Transverse colon (tissue), 4 donors: ENCODE measurements at places on chromosomes 12 and 14. TPM values are rescaled to one million over a fixed set of nuclear protein-coding genes. Genes with fewer than 3 reads are reported as not detected.

DNA sequence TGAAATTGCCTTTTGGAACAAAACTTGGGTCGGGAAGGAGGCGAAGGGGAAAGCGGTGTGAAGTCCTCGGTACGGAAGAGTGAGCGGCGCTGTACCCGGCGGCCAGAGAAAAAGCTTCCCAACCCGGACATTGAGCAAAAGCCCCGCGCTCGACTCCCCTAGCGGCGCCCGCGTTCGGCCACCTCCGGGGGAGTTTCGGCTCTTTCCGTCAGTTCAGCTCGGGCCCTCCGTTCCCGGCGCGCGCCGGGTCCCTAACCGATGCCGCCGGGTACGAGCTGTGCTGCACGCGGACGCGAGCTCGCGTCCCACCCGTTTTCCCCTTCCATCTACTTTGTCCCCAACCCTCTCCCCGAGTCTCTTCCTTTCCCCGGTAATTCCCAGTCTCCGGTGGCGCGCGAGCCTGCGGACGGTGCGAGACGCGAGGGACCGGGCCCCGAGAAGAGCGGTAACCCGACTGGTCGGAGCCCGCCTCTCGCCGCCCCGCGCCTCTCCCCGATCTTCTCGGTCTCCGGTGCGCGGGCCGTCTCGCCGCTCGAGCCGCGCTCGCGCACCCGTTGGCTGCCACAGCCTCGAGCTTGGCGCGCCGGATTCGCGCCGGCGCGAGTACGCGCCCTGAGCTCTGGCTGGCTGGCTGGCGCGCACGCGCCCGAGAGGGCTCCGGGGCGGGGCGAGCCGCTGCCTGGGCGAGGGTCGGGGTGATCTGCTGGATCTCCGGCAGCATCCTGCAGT is 446 bp upstream of the SPATS2 start:
- DNase-seq = peak; percentile 90

DNA sequence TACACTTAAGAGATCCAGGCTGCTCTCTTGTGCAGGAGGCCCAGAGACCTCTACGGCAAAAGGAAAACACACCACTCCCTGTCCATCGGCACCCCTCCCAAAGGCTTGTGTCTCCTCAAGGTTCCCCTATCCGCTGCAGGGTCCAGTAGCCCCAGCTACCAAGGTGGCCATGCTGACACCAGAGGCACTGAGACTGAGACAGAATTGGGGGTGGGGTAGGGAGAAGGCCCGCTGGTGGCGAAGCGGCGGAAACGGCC is 590 bp downstream of the DDIT3 start:
- no peak for DNase-seq

DNA sequence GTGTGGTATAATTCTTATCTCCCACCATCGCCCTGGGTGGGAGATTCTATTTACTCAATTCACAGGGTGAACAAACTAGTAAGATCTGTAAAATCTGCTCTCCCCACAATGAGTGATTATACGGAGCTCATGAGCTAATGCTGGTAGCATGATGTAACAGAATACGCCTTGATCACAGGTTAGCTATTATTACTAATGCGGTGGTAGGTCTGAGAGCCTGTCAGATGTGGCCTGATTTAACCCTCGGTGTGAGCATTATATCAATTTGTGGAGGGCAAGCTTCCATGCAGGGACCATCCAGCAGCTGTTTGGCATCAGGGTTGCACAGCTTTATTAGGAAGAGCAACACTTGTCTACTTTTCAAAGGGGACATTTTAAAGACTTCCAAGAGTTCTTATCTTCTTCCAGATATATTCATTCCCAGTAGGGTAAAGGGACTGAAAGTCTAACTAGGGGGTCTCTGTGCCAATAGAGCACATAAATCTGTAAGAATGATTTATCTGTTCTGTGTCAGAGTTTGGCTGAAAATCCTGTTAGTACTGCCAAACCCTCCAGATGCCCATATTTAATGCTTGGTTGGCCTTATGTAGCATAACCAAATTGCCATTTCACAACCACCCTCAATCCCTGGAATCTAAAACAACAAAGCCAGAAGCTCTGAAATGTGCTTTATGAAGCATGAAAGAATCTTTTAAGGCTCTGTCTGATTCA is 18.7 kb downstream of the TSHR start:
- DNase-seq = no peak

The SOX5 gene
- 9.8 TPM for total RNA-seq

GRCh38 chr12:113673458-113674238 is 202.0 kb upstream of the LHX5 start:
- DNase-seq = no peak

The TEP1 gene
- 87.2 TPM for total RNA-seq

The SPX gene
- not detected for total RNA-seq

DNA sequence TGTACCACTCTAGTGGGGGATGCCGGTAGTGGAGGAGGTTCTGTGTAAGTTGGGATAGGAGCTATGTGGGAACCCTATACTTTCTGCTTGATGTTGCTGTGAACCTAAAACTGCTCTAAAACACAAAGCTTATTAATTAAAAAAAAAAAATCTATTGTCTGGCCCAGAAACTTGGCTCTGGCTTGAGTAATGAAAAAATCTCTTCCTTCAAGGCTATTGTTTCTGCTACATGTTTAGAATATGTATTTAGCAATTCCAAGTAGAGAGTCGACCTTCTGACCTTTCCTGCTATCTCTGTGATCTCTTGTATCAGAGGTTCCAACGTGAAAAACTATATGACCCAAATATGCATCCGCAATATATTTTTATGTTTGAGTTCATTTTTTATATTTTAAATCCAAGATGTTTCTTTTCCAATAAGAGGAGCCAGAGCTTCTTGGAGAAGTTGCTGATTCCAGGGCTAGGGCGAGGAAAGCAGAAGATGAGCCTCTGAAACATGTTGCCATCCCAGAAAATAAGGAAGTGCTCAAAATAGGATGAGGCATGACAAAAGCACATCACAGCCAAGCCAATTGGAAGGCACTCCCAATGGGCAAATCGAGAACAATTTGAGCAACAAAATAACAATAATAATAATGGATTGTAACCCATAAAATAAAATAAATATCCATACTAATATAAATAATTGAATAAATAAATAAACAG is 184.6 kb upstream of the TMEM260 start:
- no peak for DNase-seq

DNA sequence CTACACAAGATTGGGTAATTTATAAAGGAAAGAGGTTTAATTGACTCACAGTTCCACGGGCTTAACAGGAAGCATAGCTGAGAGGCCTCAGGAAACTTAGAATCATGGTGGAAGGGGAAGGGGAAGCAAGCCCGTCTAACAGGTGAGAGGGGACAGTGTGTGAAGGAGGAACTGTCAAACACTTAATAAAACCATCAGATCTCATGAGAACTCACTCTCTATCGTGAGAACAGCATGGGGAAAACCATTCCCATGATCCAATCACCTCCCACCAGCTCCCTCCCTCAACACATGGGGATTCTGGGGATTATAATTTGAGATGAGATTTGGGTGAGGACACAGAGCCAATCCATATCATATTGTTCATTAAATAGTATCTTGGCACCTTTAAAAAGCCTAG is 56.1 kb downstream of the EPS8 start:
- no peak for DNase-seq

- no peak for DNase-seq
Measured at GRCh38 chr12:117875744-117876435, 92.9 kb downstream of the KSR2 start.

The KRT75 gene
- not detected for total RNA-seq

- DNase-seq = no peak
Measured at GRCh38 chr12:113207613-113208040, 13.6 kb upstream of the TPCN1 start.

The SLC25A3 gene
- total RNA-seq = 537 TPM

- DNase-seq = no peak
Measured at GRCh38 chr12:51103977-51104376, 20.6 kb upstream of the CSRNP2 start.

DNA sequence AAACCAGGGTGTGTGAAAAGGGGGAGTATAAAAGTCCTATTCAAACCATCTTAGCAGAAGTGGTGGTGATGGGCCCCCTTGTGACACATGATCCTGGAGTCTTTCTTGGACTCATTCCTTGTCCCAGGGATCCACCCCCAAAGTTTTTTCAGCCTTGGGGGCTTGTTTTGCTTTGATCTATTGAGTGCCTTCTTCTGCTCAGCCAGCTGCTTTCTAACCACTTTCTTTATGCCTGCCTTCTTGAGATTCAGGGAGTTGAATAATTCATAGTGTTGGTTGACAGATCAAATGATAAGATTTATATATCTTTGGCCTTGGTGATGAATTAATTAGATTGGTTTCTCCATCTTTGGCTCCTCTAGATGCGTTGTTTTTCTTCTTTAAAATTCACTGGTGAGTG is 926.7 kb downstream of the DIO2 start:
- no peak for DNase-seq

The PPM1A gene
- total RNA-seq = 64.0 TPM

GRCh38 chr12:47207340-47207717 is 127.6 kb upstream of the AMIGO2 start:
- DNase-seq = peak; percentile 57

DNA sequence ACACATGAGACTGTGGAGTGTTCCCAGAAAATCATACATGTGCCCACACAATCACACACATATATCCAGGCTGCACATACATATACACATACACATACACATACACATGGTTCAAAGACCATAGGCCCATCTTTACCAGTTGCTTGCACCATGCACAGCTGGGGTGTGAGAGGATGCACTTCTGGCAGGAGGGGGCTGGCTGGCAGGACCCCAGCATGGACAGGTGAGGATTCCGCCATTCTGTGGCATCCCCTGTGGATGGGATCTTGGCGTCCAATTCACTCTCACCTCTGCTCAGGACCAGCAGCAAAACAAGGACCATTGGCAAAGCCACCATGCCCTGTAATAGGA is 7.0 kb downstream of the ITGB7 start:
- no peak for DNase-seq

The IFNG-AS1 gene
- total RNA-seq = not detected
